CD4-positive, alpha-beta T cell treated with Interleukin-6 at 100 ng/mL for 8 hours (primary cell): ENCODE measurements at places on chromosomes 7 and 10.

- DNase-seq = no peak
Observed at GRCh38 chr10:132867801-132868644, 74.3 kb downstream of the CFAP46 start.

GRCh38 chr10:90289037-90289436 lies 568.8 kb downstream of the HTR7 start:
- no peak for DNase-seq

GRCh38 chr10:15459218-15459617 lies 88.1 kb upstream of the FAM171A1 start:
- no peak for DNase-seq

DNA sequence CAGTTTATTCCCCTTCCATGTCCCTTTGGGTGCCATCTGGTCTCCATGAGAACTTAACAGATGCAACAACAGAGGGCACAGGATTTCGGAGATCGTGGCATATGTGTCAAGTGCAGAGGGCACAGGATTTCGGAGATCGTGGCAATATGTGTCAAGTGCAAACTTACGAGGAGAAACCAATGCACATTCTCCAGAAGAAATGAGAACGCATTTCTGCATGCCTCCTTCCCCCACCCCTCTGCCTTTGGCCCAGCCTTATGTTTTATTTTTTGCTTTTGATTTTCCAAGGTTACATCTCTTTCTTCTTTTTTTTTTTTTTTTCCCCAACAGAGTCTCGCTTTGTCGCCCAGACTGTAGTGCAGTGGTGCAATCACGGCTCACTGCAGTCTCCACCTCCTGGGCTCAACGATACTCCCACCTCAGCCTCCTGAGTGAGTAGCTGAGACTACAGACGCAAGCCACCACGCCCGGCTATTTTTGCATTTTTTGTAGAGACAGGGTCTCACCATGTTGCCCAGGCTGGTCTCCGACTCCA lies 586 bp upstream of the ANKRD26 start:
- DNase-seq = peak; percentile 11

DNA sequence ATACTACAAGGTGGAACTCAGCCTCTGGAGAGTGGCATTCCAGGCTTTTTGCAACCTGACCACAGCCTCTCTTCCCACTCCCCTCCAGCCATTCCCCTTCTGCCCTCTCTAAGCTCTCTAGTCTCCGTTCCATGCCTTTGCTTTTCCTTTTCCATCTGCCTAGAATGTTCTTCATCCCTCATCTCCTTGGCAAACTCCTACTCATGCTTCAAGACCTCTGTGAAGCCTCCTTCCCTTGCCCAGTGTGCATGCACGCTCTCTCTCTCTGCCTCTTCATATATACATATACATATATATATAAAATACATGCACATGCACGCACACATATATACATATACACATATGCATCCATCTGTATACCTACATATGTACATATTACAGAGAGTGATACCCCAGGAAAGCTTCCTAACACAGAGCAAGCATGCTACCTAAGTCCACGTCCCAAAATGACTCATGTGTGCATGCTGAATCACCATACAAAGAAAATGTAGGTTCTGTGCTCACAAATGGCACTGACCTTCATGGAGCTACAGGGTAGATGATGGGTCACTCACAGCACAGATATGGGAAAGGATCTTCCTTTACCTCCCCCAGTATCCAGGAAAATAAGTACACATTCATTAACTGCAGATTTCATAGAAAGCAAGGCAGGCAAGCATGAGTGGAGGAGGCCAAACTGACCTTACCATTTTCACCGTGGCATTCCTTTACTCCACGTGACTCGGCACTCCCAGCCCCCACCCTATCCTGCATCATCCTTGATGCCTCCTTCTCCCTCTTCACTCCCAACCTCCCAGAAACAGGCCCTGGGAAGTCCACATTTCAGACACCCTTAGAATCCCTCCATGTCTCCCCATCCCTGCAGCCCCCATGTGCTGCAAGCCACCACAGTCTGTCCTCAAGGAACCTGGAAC lies 238.4 kb upstream of the ZMIZ1 start:
- DNase-seq = no peak

- no peak for DNase-seq
Observed at GRCh38 chr7:68041554-68041953, 1044.9 kb downstream of the TYW1 start.

- no peak for DNase-seq
Observed at GRCh38 chr10:123154711-123155505, 706 bp downstream of the BUB3 start.
